ENCODE measurements at places on chromosomes 13 and 19.

DNA sequence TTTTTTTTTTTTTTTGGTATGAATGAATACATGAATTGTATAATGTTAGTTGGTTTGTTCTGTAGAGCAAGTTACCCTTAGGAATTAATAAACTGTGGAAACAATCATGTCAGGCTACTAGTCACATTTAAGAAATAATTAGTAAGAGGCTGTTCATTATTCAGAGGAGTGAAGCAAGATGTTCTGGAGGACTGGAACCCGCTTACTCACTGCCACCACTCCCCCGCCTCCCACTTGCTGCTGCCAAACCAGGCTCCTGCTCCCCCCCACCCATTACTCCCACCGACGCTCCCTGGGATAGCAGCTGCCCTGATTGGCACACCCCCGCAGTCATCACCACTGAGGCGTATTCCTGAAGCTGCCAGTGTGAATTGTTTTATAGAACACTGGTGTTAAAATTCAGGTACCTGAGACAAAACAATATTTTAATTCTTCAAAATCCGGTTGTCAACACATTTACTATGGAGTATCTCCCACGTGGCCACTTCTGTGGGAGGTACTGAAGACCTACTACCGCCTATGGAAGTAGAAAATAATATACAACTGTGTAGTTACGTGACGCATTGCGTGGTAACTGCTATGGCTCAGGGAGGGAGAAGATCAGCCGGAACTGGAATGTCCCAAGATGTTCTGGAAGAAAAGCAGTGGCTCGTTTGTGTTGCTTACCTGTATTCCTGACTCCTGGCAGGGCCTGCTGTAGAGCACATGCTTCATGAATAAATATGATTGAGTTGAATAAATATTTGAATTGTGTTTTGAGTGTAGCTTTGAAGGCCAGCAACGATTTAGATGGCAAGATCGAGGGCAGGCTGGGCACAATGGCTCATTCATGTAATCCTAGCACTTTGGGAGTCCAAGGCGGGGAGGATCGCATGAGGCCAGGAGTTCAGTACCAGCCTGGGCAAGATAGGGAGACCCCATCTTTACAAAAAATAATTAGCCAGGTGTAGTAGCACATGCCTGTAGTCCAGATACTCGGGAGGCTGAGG is 1.7 kb downstream of the DPY19L3 start:
- no peak for DNase-seq

DNA sequence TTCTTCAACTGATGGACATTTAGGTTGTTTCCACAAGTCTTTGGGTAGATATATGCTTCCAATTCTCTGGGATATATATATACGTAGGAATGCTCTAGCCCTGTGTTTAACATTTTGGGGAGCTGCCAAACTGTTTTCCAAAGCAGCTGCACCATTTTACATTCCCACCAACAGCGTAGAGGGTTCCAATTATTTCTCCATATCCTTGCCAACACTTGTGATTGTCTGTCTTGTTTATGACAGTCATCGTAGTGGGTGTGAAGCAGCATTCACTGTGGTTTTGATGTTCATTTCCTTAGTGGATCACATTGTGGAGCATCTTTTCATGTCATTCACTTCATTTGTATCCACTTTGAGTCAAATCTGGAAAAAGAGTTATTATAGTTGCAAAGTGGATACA is 4.7 kb upstream of the CBLC start:
- DNase-seq: no peak

GRCh38 chr19:51702825-51703574 is 9.9 kb downstream of the SPACA6 start:
- no peak for DNase-seq

DNA sequence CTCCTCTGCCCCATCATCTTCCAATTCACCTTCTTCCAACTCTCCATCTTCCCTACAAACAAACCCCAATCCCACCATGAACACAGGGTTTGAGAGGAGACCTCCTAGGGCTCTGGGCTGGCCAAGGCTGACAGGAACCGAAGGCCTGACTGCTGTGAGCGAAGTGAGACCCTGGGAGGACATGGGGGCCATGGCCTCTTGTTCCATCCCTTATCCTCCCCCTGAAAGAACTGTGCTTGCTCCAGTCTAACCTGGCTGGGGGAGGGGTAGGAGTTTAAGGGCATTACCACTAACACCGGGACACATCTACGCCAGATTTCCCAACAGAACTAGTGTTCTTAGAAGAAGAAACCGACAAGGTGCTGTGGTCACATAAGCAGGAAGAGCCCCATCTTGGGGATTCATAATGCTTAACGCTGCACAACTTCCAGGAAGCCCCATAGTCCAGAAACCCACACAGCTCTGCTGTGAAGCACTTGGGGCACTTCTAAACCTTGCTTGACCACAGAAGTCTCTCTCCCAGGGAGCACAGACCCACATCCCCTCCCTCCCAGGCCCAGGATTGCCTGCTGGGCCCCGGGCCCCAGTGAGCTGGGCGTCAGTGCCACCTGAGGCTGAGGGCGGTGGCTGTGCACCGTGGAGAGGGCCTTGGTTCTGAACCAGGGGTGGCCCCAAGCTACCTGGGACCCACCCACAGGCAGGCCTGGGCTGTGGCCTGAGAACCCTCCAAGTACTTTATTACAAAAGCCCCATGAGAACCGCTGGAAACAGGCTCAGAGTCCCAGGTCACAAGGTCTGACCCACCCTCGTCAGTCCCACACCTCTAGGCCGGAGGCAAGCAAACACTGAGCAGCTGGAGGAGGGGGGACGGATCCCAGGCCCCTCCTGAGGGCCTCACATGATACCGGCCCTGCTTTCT is 18.8 kb downstream of the ZC3H4 start:
- no peak for DNase-seq

- no peak for DNase-seq
Measured at GRCh38 chr13:76499891-76500290, 386.3 kb downstream of the KCTD12 start.

DNA sequence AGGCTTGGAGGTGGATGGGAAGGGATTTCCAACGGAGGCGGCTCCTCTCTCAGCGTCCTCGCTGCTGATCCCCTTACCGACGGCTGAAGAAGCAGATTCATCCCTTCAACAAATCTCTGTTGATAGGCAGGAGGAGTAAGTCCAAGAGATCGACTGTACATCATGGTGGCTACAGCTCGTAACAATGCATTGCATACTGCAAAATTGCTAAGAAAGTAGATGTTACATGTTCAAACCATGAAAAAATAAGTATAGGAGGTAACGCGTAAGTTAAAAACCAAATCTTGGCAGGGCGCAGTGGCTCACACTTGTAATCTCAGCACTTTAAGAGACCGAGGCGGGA is 468 bp upstream of the SLC39A3 start:
- DNase-seq: no peak

GRCh38 chr13:78881751-78882150 is 222.8 kb upstream of the OBI1 start:
- no peak for DNase-seq

GRCh38 chr19:44824761-44825160 is 15.9 kb downstream of the BCAM start:
- no peak for DNase-seq

GRCh38 chr13:104001766-104002165 is 935.5 kb upstream of the SLC10A2 start:
- no peak for DNase-seq

DNA sequence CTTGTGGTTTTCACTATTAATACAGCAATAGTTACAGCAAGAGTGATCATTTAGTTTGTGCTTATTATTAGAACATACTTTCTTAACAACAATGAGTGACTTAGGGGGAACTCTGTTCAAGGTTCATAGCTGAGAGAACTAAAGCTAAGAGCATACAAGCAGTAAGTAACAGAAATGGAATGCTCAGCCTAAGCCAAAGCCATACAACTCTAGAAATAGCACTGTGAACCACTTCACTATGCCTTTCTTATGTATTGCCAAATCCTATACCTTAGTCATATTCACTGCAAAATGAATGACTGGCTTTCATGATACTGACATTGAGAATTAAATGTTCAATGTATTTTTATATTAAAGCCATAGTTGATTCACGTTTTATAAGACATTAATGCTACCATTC is 599.7 kb upstream of the SLITRK1 start:
- DNase-seq: no peak

DNA sequence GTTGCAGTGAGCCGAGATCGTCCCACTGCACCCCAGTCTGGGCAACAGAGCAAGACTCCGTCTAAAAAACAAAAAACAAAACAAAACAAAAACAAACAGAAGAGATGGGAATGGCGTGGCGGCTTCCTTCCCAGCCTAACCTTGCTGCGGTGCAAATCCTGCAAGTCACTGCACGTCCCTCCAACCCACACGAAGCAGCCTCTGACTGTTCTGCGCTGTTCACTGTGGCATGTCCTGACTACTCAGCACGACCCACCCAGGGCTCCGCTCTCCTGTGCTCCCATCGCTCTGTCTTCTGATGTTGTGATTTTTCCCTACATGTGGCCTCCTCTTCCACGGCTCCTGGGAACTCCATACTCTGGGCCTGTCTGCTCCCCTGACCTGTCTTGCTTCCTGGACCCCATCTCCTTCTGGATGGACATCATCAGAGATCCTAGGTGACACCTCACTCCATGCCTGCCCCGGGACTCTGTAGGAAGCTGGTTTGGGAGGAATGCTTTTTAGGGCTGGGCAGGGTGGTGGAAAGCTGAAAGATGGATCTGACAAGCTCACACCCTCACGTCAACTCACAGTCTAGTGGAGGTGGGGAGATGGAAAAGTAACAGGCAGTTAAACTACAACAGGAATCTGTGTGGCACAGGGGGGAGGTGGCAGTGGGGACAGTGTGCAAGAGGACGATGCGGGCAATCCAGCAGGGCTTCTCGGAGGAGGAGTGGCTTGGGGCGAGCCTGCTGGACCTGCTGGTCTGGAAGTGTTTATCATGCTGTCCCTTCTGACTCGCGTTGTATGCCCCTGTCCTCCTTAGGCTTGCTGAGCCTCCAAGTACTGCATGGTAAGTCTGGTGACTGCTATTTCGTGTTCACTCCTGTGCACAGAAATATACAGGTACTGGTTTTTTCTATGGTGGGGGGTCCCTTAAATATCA is 18.8 kb downstream of the ZSCAN5A start:
- no peak for DNase-seq

GRCh38 chr19:34459614-34460013 is 21.9 kb upstream of the WTIP start:
- DNase-seq: no peak

Data from hematopoietic multipotent progenitor cell (in vitro differentiated cells).